Smooth muscle cell of the brain vasculature (primary cell): ENCODE measurements at places on chromosomes 7 and 10.
A peak's percentile ranks its signal among the peaks of the same experiment; 100 is the strongest.

- no peak for DNase-seq
Observed at GRCh38 chr7:153496257-153496656, 555.9 kb upstream of the DPP6 start.

- peak; percentile 84 for DNase-seq
Observed at GRCh38 chr7:50771120-50772002, 11.3 kb downstream of the GRB10 start.

GRCh38 chr10:124075231-124075955, 18.0 kb downstream of the CHST15 start:
- DNase-seq: no peak

DNA sequence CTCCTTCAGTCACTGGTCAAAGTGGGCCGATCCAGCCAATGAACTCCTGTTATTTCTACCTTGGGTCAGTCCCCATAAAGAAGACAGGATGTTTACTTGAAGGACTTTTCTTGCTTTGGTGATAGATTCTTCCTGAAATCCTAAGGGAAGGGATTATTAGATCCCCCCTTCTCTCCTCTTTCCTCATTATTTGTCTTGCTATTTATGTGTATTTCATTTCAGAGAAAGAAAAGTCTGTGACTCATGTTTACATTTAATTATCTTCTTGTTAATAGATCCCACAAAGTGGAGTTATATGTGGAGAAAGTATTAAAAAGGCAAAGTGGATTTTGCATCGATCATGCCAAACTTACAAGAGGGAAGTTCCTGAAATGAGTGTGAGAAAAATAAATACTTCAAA, 341.5 kb downstream of the PHTF2 start:
- no peak for DNase-seq

GRCh38 chr10:80283536-80284199, 5.8 kb downstream of the MAT1A start:
- DNase-seq: no peak

DNA sequence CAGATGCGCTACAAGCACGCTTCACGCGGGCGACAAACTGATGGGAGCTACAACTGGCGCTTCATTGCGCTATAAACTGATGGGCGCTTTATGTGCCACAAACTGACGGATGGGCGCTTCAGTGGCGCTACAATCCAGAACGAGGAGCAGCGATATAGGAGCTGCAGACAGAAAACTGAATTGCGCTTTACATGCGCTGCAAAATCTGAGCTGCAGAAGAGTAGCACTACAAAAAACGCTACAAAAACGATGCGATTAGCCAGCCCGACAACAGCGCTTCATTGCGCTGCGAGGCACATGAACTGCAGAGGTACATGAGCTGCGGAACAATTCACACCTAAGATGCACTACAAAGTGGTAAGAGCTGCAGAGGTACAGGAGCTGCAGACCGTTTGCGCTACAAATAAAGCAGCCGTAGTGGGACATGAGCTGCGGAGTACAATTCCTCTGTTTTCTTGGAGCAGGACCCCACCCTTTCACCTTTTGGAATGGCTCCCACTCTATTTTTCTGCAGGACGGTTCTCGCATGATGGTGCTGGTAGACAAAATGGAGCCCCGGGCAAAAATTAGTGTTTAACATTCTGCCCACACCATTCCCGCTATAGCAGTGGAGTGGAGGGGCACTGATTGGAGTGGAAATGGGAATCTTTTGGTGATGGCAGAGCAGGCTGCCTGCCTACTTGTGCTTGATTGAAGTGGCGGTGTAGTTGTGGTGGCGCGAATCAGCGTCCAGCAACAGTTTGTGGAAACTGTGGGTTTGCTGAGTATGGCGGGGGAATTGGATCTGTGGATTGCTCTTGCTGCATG, 1.2 kb upstream of the SGCE start:
- no peak for DNase-seq

- no peak for DNase-seq
Observed at GRCh38 chr10:74177140-74177677, 26.2 kb downstream of the ADK start.

DNA sequence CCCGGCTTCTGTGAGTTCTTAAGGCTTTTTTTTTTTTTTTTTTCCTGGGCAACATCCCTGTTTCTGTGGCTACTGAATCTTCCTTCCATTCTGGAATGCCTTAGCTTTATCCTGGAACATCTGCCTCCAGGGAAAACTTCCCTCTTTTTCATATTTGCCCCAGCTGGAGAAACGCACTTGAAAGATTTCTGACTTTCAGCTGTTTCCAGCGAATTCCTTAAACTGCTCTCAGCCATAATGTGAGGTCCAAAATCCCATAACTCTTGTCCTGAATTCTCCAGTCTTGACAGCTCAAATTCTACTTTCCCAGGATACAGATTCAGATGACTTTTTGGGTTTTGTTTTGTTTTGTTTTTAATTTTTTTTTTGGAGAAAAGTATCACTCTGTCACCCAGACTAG, 263.6 kb upstream of the AUTS2 start:
- DNase-seq: no peak

GRCh38 chr7:144019457-144019856, 19.3 kb downstream of the OR6B1 start:
- peak; percentile 67 for DNase-seq

GRCh38 chr10:31321396-31321941, 2.5 kb downstream of the ZEB1 start:
- no peak for DNase-seq

DNA sequence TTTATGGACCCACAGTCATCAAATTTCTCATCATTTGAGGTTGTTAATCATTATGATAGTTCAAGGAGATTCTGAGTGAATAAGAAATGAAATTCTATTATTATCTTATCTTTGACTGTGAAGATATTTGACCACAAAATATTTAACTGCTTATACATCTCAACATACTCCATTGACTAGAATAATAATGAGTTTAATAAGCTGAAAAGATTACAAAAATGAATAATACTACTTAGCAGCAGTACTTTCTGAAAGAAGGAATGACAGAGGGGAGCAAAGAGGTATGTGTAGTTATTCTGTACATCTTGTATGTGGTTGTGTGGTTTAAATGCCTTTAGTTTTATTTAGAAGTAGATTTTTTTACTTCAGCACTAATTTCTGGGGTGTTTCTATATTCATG, 214.2 kb downstream of the PRKG1 start:
- DNase-seq: no peak

DNA sequence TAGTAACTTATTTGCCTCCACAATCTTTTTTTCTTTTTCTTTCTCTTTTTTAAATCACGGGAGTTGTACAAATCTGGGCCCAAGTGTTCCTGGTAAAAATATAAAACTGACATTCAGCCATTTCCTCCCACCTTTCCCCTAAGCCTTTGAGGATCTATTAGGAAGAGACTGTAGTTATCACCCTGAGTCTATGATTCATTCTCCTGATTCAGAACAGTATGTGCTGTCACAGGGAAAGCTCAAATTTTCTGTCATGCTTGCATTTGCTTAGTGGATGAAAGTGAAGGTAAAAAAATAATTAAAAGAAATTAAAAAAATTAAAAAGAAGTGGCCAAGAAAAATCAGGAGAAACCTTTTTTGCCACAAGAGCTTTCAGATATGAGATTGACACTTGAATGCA, 71.7 kb downstream of the KIF20B start:
- DNase-seq: no peak

GRCh38 chr7:102288285-102288930, 1.7 kb downstream of the SH2B2 start:
- no peak for DNase-seq

- no peak for DNase-seq
Observed at GRCh38 chr7:121739465-121739864, 133.5 kb upstream of the PTPRZ1 start.

- no peak for DNase-seq
Observed at GRCh38 chr10:123140983-123141390, 5.2 kb downstream of the HMX3 start.

- no peak for DNase-seq
Observed at GRCh38 chr7:41197769-41198168, 505.1 kb downstream of the INHBA start.

- no peak for DNase-seq
Observed at GRCh38 chr10:84563868-84564267, 235.5 kb downstream of the CCSER2 start.

DNA sequence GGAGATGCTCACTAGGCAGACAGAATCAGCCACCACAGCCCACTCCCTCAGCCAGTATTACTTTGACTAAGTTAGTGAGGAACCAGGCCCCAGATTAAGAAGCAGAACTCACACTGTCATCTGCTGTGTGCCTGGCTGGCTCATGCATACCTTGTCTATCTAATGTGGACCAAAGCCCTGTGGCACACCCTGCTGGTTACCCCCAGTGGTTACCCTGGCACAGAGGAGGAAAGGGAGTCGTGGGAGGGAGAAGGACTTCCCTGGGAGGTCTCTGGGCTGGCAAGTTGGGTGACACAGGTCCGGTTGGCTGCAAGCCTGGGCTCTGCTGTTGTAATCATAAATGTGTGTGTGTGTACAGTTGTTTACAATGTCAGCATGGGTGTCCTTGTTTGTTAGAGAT, 7.5 kb upstream of the SH2D4B start:
- no peak for DNase-seq

DNA sequence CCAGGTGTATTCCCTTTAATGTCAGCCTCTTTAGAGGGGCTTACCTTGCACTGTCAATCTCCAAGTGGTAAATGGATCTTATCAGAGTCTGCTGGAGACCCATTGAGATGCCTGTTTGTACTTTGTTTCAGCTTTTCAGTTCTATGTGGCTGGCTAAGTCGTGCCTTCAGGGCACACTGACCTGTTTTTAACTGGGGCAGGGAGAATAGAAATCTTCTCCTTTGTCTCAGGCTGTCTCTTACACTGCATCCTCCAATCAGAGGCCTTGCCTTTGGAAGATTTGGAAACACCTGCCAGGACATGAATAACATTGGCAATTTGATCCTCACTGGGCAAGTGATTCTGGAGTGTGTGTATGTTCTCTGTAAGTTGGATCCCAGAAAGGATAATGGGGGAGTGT, 65.0 kb downstream of the POU6F2 start:
- no peak for DNase-seq

DNA sequence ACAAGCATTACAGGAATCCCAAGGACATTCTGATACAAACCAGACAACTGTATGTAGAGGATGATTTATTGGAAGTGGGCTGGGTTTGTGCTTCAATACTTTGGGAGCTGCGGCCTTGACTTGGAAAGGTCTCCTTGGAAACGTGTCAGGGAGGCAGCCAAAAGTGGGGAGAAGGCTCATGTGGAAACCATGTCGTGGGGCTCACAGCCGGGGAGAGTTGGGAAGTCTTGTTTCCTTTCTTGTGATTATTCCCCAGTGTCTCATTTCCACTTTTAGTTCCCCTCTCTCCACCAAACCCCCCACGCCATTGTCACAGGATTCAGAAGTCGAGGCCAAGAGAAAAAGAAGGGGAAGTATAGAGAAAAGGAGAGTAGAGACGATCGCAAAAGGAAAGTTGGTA, 53.9 kb upstream of the SFMBT2 start:
- no peak for DNase-seq

- no peak for DNase-seq
Observed at GRCh38 chr7:33904681-33905388, 504 bp upstream of the BMPER start.

DNA sequence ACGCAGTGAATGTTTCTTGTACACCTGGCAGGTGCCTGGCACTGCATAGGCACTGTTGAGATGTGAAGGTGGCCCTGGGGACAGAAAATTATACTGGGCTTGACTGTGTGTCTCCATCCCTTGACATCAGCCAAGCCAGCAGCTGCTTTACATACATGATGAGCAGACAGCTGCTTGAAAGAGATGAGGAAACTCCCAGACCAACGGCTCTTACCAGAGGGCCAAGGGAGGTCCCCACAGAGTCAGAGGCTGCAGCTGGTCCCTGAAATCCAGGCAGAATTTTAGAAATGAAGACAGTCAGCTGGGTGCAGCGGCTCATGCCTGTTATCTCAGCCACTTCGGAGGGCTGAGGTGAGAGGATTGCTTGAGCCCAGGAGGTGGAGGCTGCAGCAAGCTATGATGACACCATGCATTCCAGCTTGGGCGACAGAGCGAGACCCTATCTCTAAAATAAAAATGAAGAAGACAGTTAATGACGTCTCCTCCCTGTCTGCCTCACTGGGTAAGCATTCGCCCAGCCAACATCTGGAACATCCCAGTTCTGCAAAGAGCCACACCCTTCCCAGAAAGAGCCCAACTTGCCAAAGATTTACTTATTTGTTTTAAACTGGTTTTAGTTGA, 17.6 kb downstream of the LIMK1 start:
- DNase-seq: no peak

DNA sequence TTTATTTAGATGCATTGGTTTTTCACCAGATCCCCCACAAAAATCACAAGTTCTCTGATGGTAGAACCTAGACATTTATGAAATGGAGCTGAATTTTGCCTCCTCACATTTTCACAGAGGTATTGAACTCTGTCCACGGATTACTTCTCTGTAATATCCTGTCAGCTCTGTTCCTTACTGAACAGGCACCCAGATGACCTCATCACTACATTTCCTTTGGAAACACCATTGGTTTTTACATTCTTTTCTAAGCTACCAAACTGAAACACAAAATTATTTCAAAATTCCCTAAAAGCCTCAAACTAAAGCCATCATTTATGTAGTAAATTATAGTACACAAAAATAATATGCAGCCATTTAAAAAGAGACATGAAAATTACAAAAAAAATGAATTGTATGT, 98.3 kb upstream of the KCNIP2 start:
- DNase-seq: no peak

- DNase-seq: no peak
Observed at GRCh38 chr10:71795248-71795647, 21.9 kb upstream of the VSIR start.

- no peak for DNase-seq
Observed at GRCh38 chr7:5226921-5227785, 37.1 kb downstream of the WIPI2 start.

DNA sequence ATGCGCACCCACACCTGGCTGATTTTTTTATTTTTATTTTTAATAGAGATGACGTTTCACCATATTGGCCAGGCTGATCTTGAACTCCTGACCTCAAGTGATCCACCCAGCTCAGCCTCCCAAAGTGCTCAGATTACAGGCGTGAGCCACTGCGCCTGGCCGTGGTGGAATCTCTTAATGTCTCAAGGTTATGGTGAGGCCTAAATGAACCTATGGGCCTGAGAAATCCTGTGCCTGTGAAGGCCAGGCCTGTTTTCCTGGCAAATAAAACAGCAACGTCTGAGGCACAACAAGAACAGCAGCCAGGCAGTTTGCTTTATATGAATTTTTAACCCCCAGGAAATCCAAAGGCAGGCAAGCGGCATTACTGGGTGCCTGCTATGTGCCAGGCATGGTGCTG, 297.5 kb upstream of the ZMIZ1 start:
- DNase-seq: no peak

- DNase-seq: no peak
Observed at GRCh38 chr7:115559877-115560276, 470.7 kb downstream of the TFEC start.

DNA sequence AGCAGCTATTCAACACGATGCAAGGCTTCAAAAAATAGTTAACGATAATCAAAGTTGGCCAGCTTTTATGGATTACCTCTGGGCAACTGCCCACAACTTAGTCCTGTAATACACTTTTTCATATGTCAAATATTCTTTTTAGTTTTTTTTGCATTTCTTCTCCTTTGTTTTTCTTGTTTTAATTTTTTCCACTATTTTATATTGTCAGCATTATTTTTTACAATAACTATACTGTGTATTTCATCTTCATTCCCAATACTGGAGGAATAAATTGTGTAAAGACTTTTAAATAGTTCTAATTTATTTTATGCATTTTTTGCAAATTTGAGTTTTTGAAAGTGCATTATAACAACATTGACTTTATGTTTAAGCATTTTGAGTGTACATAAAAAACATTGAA, 18.5 kb upstream of the CTAGE4 start:
- DNase-seq: no peak

GRCh38 chr7:49425277-49425818, 348.1 kb upstream of the VWC2 start:
- DNase-seq: no peak

GRCh38 chr10:112695539-112695938, 248.5 kb downstream of the VTI1A start:
- no peak for DNase-seq
